ENCODE measurements at places on chromosomes 2 and 18. TPM values are rescaled to one million over a fixed set of nuclear protein-coding genes. Genes with fewer than 3 reads are reported as not detected.
A peak's percentile ranks its signal among the peaks of the same experiment; 100 is the strongest.

NCOA1 gene
- total RNA-seq, result 16.8 TPM

DAW1 gene
- total RNA-seq, result not detected

SULT1C2 gene
- not detected for total RNA-seq

HJURP gene
- total RNA-seq, result 79.8 TPM

KLHL29 gene
- total RNA-seq, result 1.0 TPM

CD8B2 gene
- total RNA-seq, result 3.9 TPM

TBC1D8 gene
- total RNA-seq, result 3.2 TPM

CAPN14 gene
- 0.59 TPM for total RNA-seq

RUFY4 gene
- total RNA-seq, result 0.88 TPM

DNA sequence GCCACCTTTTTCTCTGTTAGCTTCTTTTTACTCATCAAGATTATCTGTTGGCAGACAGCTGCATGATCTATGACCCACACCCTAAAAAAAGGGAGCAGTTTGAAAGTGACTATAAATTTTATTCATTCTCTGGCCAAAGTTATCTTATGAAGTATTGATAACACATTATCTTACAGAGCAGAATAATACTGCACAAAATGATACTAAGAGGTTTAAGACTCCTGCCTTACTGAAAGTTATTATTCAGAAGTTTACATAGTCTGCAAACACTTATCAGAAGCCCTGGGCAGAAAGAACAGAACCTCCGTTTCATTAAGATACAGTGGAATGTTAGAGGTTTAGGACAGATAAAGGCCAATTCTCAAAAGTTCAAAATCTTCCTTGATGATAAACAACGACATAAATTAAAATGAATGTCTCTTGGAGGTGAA is 78.2 kb downstream of the ZEB2 start:
- no peak for DNase-seq

DNA sequence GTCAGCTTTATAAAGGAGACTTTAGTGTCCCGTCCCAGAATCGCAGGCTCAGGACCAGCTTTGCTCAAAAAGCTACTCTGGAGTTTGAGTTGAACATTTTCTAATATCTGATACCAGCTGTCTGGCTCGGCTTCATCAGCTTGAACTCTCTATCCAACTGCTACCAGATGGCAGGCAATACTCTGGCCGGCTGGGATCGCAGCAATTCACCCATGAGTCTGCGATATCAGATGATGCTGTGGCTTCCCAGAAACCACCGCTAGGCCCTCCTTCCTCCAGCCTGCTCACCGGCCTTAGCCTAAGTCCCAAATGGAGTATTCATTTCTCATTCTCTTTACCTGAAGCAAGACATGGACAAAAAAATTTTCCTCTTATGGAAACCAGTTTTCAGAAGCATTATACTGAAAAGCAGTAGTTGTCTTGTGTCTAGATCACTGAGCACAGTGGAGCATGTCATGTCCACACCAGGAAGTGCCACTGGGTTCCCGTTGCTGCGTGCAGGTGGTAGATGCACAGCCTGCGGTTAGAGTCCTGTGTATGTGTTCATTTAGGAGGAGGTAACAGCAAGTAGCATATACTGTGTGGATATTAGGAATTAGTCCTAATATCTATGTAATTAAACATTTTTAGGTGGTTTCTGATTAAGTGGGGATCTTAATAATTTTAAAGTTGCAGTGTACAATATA is 162.0 kb upstream of the SOX11 start:
- DNase-seq, result no peak

- no peak for DNase-seq
Observed at GRCh38 chr2:53600815-53601214, 166.8 kb upstream of the CHAC2 start.

GRCh38 chr2:13558368-13558767 is 841.6 kb downstream of the TRIB2 start:
- no peak for DNase-seq

GRCh38 chr2:37376421-37377186 is 32.2 kb downstream of the QPCT start:
- DNase-seq, result peak; percentile 72

DNA sequence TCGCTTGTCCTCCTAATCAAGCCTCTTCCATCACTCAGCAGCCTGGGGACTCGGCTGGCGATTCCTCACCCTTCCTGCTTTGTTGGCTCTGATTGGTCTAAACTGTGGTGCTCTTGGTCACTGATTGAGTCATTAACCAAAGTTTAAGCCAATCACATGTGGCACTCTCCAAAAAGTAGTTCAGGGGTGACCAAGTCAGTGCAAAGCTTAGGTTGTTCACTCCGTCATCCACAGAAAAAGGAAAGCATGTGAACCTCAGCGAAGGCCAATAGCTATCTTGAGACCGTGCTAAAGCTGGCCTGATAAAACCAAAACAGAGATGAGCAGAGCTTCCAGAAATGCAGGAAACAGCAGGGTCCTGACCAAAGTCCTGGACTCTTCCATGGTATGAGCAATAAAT is 4.9 kb downstream of the ALPK2 start:
- no peak for DNase-seq

GRCh38 chr2:90209806-90210205 is 1518.3 kb downstream of the RPIA start:
- DNase-seq, result no peak

DNA sequence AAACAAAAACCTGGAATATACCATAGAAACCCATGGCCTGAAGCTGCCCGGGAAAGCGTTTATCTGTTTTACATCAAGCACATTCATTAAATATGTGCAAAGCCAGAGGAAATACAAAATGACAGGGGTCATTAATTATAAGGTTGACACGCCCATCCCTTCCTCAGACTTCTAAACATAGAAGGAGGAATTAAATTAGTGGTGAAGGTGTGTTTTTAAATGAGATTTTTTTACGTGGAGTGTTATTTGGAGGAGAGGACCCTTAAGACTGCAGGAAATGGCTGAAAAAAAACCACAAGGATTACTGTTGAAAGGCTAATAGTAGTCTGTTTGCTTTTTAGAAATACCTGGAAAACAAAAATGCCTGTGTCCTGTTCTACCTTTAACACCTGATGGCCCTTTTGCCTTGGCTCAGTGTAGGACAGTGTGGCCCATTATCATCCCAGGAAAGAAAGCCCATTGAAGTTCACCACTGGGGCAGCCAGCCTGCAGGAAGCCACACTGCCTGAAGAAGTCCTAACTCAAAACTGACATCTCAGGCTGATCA is 123.2 kb downstream of the EPHA4 start:
- no peak for DNase-seq

DNA sequence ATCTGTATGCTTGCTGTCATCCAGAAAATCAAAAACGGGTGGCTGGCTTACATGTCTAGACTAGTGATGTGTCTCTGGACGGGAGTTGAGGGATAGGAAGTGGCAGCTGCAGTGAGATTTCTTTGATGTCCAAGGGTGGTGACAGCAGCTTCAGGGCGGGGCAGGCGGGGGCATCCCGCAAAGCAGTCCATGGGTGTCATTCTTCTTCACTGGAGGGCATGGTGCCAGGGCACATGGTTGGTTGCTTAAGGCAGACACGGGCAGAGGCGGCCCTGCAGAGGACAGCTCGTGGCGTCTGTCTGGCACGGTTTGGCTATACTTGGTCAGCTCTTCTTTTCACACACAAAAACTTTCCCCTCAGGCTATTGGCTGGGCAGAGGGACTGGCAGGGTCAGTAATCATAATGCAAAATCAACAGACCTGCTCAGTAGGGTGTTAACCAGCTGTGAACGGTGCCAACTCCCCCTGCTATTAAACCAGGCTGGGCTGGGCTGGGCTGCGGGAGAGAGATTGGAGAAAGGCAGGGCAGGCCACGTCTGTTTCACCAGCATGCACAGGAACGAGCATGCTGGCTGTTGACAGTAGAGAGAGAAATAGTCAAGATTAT is 63.7 kb downstream of the COL4A3 start:
- no peak for DNase-seq

GRCh38 chr2:157443795-157444640 is at the start of gene CYTIP:
Gene CYTIP, minus strand, starts transcription at chr2:157444089. Its CDS starts 69 bp downstream, at chr2:157444020.
- peak; percentile 82 for DNase-seq

DNA sequence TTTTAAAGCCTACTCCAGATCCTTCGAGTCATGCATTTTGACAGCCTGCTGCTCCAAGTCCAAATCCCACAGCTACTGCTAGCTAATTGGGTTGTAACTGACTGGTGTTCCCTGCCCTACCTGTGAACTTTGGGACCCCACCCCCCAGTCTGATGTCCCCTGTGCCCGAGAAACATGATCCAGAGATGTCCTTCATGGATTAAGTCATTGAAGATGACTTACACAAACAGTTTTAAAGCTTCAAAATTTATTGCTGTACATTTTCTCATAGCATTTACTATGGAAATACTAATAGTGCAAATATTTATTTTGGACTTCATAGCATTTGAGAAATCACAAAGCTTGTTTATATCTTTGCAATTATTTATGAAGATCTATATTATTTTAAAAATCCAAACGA is 73.1 kb downstream of the MBD2 start:
- DNase-seq, result no peak

DNA sequence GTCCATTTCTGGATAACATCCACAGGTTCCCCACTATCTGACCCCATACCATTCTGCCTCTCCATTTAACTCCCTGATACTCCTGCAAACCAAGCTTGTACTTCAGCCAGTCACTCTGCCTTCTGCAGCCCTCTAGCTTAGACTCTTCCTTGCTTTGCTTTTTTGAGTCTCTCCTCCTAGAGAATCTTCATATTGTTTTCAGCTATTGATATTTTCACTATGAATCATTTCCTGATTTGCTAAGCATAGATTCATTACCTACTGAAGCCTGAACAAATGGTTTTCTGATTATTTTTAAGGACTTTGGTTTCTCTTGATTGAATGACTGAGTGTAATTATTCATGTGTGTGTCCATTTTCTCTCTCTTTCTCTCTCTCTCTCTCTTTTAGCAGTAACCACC is 2102.3 kb upstream of the CELF4 start:
- no peak for DNase-seq

GRCh38 chr2:134668821-134669220 is 50.0 kb downstream of the TMEM163 start:
- peak; percentile 95 for DNase-seq

- DNase-seq, result no peak
Observed at GRCh38 chr2:218081695-218082094, 12.6 kb downstream of the RUFY4 start.

GRCh38 chr2:227566012-227566411 is 32.7 kb upstream of the SCYGR2 start:
- no peak for DNase-seq

DNA sequence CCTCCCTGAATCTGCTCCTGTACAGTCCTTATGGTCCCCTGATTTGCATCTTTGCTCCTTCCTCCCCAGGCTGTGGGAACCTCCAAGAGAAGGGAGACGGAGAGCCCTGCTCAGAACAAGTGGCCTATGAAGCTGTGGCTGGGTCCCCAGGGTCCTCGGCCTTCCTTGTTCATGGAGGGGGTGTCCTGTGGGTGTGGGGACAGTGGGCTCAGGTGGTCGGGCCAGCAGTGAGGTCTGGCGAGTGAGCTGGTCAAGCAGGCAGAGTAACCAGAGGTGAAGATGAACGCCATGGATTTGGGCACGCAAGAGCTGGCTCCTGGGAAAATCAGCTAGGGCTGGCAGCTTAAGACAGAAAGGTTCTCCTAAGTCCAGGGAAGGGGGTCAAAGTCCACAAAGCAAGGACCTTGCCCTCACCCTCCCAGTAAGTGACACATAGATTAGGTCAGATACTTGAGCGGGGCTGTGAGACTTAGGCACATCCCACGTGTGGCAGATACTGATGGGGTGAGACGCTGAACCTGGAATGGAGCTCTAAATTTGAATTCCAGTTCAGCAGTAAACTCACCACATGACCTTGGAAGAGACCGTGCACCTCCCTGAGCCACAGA is 24.8 kb downstream of the GNLY start:
- no peak for DNase-seq

GRCh38 chr2:53403792-53404413 is 363.7 kb upstream of the CHAC2 start:
- DNase-seq, result no peak

DNA sequence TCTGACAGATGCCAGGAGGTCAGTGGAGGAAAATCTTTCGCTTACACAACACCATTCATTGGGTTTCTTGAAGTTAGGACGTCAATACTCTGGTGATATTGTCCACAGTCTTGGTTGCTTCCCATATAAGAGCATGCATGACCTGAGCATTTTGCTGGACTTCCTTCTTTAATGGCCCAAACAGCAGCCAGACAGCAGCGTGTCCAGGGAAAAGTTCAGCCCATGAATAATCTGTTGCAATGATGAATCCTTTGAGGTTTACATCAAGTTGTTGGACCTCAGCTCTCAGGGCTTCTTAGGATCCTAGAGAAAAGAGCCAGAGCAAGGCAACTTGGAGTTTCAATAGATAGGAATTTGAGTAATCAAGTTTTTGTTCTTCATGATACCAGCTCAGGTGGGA is 155.6 kb upstream of the MGAT5 start:
- no peak for DNase-seq

- DNase-seq, result no peak
Observed at GRCh38 chr2:34104601-34105000, 505.5 kb upstream of the FAM98A start.

GRCh38 chr2:6878549-6878948 is 972 bp downstream of the RSAD2 start:
- no peak for DNase-seq

DNA sequence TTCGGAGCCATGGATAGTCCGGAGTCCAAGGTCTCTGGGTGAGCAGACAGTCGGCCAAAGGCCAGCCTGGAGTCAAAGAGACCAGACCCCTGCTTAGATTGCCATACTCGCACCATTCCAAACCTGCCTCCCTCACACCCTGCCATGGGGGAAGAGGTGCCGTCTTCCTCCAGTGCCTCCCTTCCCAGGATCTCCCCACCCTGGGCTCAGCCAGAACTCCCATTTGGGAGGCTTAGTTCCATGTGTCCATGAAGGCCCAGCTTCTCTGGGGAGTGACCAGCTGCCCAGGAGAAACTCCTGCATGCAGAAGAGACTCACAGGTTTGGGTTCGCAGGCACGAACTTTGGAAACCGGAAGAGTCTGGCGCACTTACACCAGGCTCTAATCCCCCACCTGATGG is 21.7 kb downstream of the IGFBP5 start:
- DNase-seq, result no peak

GRCh38 chr2:16215902-16216557 is 275.7 kb downstream of the MYCN start:
- DNase-seq, result no peak
